ENCODE measurements at places on chromosomes 2 and 18.

- DNase-seq, result no peak
Measured at GRCh38 chr18:50790948-50791347, 28.9 kb downstream of the MRO start.

DNA sequence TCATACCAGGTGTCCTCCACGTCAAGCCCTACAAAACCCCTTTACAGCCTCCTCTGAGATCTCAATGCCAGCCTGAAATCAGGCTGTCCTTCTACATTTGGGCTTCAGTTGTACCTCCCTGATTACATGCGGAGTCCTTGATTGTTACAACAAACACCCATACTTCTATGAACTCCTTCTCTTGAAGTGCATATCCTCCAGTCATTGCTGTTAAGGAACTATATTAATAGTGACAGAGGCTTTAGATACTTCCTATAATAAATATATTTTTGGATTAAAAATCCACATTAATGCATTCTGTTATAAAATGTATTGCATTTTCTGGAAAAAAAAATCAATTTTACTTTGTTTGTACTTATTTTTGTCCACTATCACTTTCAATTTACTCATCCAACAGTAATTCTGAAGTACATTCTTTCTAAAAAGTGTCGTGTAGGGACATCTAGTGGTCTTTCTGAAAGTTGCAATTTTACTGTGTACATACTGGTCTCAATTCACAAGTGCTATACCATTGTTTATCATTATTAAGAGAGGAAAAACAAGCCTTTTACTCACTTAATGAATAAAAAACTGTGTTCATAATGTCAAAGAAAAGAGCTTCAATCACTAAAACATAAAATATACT lies 316.4 kb downstream of the DSEL start:
- DNase-seq, result no peak

GRCh38 chr2:204059016-204059415 lies 122.5 kb downstream of the ICOS start:
- no peak for DNase-seq

DNA sequence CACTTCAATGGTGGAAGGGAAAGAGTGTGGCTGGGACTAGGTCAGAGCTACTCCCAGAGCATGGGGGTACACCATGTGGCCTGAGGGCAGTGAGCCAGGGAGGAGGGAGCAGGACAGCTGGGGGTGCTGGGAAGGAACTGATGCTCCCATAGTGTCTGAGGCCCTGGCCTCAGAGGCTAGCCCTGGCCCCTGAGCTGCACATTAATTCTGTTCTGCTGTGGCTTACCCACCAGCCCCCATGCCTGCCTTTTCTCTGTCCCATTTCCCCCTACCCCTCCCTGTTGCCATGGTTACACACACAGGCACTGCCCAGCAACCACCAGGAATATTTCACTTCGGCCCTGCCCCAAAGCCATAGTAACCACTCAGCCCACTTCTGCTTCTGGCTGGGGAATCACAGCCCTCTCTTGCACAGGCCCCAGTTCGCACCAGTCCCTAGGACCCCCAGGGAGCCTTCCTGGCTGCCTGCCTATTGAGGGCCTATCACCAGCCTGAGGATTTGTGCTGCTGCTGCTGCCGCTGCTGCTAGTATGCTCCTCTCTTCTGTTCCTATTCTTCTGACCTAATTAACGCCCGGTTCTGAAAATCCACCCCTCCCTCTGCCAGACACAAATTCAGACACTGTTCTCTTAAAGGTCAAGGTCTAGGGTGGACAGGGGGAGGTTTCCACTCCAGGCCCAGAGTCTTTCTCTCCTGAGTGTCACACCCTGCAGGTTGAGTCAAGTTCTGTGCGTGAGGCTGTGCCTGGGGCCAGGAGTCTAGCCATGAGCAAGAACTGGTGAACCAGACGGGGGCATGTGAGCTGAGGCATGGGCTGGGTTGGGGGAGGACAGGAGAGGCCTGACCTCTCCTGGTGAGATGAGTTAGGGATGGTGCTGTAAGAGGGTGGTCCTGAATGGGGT lies 87.1 kb upstream of the MCFD2 start:
- no peak for DNase-seq

GRCh38 chr18:78849046-78849445 lies 130.6 kb upstream of the SALL3 start:
- DNase-seq, result no peak

Measured in activated naive CD4-positive, alpha-beta T cell (primary cell).